ENCODE measurements at places on chromosomes 2 and 18.

DNA sequence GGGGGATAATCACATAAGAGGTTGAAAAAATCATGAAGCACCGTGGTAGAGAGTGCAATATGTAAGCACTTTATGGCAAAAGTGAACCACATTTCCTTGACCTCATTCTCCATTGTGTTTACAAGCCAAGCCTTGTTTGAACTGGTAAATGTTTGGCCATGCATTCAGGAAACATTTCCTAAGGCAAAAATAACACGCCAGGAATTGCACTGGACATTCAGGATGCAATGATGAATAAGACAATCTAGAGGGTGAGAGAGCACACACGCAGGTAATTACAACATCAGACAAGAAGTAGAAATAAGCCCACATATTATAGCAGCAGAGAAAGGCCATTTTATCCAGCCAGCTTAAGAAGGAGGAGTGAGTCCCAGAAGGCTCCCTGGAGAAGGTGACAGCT is 218.0 kb upstream of the OSR1 start:
- DNase-seq = no peak

GRCh38 chr2:110101901-110102803 is 13.5 kb downstream of the MALL start:
- DNase-seq = no peak

- DNase-seq = no peak
Measured at GRCh38 chr18:47619771-47620448, 310.5 kb downstream of the SMAD2 start.

- DNase-seq = no peak
Measured at GRCh38 chr2:60520151-60520876, 33.1 kb downstream of the BCL11A start.

GRCh38 chr2:63692002-63692606 is 103.3 kb downstream of the MDH1 start:
- DNase-seq = peak; percentile 12

Measured in NCI-H774 (cell line).